ENCODE measurements at places on chromosomes 2 and 18.

- no peak overlapping the region for H3K4me3 ChIP-seq
- H3K4me1 ChIP-seq, result no peaks in the 10 kb centered on the region
- no peaks in the 10 kb centered on the region for H3K36me3 ChIP-seq
- DNase-seq, result no peak
Measured at GRCh38 chr2:128817171-128817570, 498.5 kb upstream of the HS6ST1 start.

DNA sequence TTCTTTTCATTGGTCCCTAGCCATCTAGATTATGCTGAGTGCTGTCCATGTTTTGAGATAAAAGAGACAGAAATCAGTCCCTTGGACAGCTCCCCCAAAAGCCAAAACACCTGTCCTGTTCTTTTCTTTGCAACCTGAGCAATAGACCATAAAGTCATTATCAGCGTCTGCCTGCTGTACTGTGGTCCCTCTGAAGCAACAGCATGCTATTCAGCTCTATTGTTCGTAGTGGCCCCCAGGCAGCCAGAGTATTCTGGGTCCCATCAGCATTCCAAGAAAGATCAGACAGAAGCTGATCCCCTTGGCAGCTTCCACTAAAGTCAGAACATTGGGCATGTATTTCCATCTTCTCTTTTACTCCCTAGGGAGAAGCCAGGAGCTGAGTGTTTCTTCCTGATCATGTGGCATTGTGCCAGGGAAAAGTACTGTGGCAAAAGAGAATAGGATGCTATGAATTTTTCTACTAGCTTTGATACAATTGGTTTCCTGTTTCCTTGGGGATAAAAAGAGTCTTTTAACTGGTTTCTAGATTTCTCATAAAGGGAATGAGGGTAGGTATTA lies 33.6 kb upstream of the ZSWIM2 start:
- H3K36me3 ChIP-seq, result no peaks in the 10 kb centered on the region
- H3K27ac ChIP-seq, result no peak overlapping the region
- no peak overlapping the region for H3K4me3 ChIP-seq
- H3K27me3 ChIP-seq, result no peaks in the 10 kb centered on the region
- no peak for DNase-seq
- no peaks in the 10 kb centered on the region for H3K4me1 ChIP-seq

GRCh38 chr2:86671337-86671981 lies 47.8 kb upstream of the RNF103 start:
- H3K27ac ChIP-seq, result no peak overlapping the region
- peaks cover 18% of the 10 kb centered on the region for H3K4me1 ChIP-seq
- DNase-seq, result peak; percentile 18
- H3K36me3 ChIP-seq, result no peaks in the 10 kb centered on the region
- no peaks in the 10 kb centered on the region for H3K27me3 ChIP-seq
- H3K4me3 ChIP-seq, result no peak overlapping the region

- peaks cover 39% of the 10 kb centered on the region for H3K36me3 ChIP-seq
- no peak overlapping the region for H3K27ac ChIP-seq
- peaks cover 6% of the 10 kb centered on the region for H3K4me1 ChIP-seq
- no peak for DNase-seq
Measured at GRCh38 chr2:23645230-23645808, 260.3 kb downstream of the KLHL29 start.
